Fibroblast of lung (primary cell): ENCODE measurements at places on chromosomes 13 and 19. TPM values are rescaled to one million over a fixed set of nuclear protein-coding genes. Genes with fewer than 3 reads are reported as not detected.
A peak's percentile ranks its signal among the peaks of the same experiment; 100 is the strongest.

Gene PRSS57
- not detected in 2 replicates for polyA plus RNA-seq

DNA sequence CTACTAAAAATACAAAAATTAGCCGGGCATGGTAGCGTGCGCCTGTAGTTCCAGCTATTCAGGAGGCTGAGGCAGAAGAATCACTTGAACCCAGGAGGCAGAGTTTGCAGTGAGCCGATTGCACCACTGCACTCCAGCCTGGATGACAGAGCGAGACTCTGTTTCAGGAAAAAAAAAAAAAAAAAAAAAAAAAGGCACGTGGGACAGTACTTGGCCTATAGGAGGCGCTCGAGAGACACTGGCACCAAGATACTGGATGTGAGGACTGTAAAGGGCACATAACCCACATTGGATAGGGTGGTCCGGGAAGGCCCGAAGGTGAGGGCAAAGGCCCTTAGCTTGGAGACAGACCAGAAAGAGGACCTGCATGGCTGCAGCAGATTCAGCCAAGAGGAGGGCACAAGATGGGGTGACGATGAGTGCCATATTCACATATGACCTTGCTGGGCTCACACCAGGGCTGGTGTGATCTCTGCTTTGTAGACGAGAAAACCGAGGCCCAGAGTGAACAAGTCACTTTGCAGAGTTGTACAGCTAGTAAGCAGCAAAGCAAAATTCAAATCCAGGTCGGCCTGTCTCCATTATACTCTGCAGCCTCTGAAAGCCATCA lies 89.4 kb downstream of the DPF1 start:
- peak; percentile 55 for DNase-seq
- H3K27me3 ChIP-seq, result no peaks in the 10 kb centered on the region
- H3K36me3 ChIP-seq, result no peaks in the 10 kb centered on the region
- H3K4me3 ChIP-seq, result no peak overlapping the region

DNA sequence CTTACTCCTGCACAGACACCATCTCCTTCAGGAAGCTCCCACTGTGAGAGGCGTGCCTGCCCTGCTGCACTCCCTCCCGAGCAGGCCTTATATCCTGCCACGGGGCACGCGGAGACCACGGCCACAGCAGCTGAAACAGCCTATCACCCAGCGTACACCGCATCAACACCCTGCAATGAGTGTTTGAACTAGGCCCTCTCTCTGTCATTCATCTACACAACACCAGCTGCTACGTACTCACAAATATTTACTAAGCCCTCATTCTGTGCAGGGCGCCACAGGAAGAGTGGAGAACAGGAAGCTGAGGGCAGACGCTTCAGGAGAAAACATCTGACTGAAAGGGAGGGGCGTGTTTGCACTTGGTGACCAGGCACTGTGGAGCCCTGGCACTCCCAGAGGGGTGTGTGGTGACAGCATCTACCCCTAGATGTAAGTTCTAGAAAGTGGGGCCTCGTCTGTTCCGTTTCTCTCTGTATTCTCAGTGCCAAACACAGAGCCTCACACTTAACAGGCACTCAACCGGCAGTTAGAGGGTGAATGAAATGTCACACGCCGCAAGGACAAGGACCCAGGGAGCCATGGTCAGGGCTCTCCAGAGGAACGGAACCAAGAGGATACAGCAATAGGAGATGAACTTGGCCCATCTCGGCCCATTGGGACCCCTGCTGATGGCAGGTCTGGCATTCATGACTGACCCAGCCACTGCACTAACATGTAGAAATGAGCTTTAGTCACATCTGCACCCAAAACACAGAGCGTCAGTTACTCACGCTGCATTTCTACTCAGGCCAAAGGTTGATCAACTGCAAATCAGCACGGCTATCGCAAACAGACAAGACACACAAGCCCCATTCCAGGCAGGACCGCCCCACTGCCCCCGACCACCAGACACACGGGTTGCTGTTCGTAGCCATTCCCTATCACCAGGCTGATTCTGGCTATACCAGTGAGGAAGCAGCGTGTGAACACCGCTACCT lies 15.7 kb downstream of the RANBP3 start:
- peak overlapping the region; percentile 49 for H3K27ac ChIP-seq

GRCh38 chr13:98175823-98176222 lies 1.2 kb downstream of the RNF113B start:
- no peaks in the 10 kb centered on the region for H3K36me3 ChIP-seq
- H3K4me3 ChIP-seq, result no peak overlapping the region
- H3K27ac ChIP-seq, result peak overlapping the region; percentile 16
- DNase-seq, result peak; percentile 15
- no peaks in the 10 kb centered on the region for H3K27me3 ChIP-seq

Gene CPB2
- not detected in 2 replicates for polyA plus RNA-seq

DNA sequence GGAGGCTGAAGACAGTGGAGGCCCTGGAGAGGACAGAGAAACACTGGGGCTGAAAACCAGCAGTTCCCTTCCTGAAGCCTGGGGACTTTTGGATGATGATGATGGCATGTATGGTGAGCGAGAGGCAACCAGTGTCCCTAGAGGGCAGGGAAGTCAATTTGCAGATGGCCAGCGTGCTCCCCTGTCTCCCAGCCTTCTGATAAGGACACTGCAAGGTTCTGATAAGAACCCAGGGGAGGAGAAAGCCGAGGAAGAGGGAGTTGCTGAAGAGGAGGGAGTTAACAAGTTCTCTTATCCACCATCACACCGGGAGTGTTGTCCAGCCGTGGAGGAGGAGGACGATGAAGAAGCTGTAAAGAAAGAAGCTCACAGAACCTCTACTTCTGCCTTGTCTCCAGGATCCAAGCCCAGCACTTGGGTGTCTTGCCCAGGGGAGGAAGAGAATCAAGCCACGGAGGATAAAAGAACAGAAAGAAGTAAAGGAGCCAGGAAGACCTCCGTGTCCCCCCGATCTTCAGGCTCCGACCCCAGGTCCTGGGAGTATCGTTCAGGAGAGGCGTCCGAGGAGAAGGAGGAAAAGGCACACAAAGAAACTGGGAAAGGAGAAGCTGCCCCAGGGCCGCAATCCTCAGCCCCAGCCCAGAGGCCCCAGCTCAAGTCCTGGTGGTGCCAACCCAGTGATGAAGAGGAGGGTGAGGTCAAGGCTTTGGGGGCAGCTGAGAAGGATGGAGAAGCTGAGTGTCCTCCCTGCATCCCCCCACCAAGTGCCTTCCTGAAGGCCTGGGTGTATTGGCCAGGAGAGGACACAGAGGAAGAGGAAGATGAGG lies 1.5 kb downstream of the PPP1R15A start:
- no peaks in the 10 kb centered on the region for H3K27me3 ChIP-seq
- peaks cover 22% of the 10 kb centered on the region for H3K36me3 ChIP-seq
- H3K4me3 ChIP-seq, result peak overlapping the region; percentile 99
- DNase-seq, result no peak

- peak; percentile 56 for DNase-seq
- no peak overlapping the region for H3K4me3 ChIP-seq
- no peaks in the 10 kb centered on the region for H3K36me3 ChIP-seq
Measured at GRCh38 chr19:48745208-48745995, 1.3 kb downstream of the IZUMO1 start.

Gene HTR2A
- 0.01 and 0.08 TPM in 2 replicates for polyA plus RNA-seq

DNA sequence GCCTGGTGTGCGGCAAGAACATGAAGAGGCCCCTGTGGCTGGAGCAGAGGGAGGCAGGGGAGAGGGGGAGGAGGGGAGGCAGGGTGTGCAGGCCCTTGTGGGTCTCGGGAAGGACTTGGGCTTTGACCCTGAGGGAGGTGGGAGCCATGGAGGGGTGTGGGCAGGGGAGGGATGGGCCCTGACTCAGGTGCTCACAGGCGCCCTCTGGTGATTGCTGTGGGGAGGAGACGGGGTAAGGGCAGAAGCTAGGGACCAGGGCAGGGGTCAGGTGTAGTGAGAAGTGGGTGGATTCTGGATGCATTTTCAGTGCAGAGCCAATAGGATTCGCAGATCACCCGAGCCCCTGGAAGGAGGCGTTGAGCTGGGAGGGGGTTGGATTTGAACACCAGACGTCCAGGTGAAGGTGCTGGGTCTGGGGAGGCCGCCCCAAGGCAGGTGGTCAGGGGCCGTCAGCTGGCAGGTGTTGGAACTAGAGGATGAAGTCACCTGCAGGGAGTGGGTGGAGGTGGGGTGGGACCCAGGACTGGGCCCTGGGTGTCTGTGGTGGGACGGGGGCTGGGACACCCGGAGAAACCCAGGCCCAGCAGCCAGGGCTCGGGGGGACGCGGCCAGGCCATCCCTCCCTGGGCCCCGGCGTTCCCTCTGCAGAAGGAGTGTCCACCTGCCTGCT lies 185.4 kb downstream of the KDM4B start:
- H3K36me3 ChIP-seq, result no peaks in the 10 kb centered on the region
- H3K4me1 ChIP-seq, result no peaks in the 10 kb centered on the region
- H3K4me3 ChIP-seq, result no peak overlapping the region
- no peak for DNase-seq
- H3K27ac ChIP-seq, result no peak overlapping the region
- no peaks in the 10 kb centered on the region for H3K27me3 ChIP-seq

DNA sequence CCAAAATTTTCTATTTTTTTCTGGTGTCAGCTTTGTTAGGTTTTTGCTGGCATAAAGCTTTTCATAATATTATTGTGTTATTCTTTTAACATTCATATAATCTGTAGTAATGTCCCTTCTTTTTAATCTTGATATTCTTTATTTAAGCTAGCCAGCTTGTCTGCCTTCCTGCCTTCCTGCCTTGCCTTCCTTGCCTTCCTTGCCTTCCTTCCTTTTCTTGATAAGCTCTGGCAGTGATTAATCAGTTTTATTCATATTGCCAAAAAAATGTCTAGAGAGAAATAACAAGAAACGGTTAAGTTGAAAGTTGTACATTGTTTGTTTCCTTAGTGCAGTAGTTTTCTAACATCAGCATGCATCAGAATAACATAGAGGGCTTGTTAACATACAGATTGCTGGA lies 257.5 kb downstream of the MAB21L1 start:
- no peak overlapping the region for H3K27ac ChIP-seq
- DNase-seq, result no peak
- H3K27me3 ChIP-seq, result no peaks in the 10 kb centered on the region
- H3K4me3 ChIP-seq, result no peak overlapping the region

DNA sequence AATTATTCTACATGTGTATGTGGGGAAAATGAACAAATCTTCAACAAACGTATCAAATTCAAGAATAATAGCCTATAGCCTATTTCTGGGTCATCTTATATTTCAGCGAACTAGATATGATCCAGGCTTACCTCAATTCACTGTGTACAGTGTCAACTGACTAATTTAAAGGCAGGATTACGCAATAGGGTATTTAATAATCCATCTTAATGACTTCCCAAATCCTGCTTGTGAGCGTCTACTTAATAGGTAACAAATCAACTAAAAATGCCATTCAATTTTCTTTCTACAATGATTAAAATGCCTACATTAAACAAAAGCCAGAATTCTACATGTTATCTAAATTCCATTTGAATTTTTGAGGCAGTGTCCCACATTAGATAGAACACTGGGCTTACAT lies 67.0 kb downstream of the USP12 start:
- H3K27me3 ChIP-seq, result no peaks in the 10 kb centered on the region
- H3K4me3 ChIP-seq, result no peak overlapping the region
- DNase-seq, result no peak
- no peaks in the 10 kb centered on the region for H3K4me1 ChIP-seq

DNA sequence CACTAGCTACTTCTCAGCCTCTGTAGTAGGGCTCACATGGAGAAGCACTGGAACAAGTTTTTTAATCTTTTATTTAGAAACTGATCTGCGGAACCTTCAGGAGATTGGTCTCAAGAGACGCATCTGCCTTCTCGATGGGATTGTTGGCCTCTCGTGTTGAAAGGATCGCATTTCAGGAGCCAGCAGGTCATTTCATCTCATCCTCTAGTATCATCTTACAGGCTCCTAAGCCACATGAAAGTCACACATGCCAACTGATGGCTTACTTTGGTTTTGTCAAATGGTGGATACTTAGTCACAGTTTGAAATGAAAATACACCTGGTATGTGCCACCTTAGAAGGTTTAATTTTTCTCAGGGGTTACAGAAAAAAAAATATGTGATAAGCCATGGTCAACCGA lies 1703.6 kb downstream of the EFNB2 start:
- no peaks in the 10 kb centered on the region for H3K27me3 ChIP-seq
- no peak for DNase-seq
- no peak overlapping the region for H3K4me3 ChIP-seq

Gene CEACAM3
- not detected in 2 replicates for polyA plus RNA-seq

DNA sequence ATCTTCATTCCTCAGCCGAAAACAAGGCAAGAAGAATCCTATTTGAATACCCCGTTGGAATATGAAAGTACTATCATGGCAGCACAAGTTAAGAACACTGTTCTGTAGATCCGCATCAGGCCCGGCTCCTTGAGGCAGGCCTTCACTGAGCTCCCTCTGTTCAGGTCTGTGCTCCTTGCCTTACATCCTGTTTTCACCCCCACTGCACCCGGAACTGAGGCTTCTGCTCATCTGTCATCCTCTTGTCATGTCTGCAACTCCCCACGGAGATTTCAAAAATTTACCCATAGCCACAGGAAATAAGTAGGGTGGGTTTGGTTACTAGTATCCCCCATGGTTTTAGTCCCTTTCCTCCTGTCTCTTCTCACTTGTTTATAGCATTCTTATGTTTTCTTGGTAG lies 861.9 kb downstream of the GPC5 start:
- no peaks in the 10 kb centered on the region for H3K27me3 ChIP-seq
- no peak overlapping the region for H3K4me3 ChIP-seq
- H3K27ac ChIP-seq, result no peak overlapping the region
- H3K4me1 ChIP-seq, result no peaks in the 10 kb centered on the region
- DNase-seq, result no peak

Gene CYTH2
- polyA plus RNA-seq, result 18.6 and 26.6 TPM in 2 replicates

Gene LILRB2
- polyA plus RNA-seq, result not detected in 2 replicates

Gene FAM216B
- not detected in 2 replicates for polyA plus RNA-seq

DNA sequence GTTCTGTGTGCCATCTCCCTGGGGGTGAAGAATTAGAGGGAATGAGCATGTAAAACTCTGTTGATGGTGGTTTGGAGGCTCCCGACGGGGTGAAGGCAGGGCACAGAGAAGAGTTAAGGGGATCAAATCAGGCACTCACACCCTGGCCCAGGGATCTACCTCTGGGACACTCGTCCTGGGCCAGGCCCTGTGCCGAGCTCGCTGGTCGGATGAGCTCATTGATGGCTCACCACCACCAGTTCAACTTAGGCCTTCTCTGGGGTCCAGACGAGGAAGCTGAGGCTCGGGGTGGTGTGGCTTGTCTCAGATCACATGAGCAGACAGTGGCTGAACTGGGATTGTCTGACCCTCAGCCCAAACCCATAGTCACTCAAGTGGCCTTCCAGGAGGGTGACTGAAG lies 1.6 kb downstream of the NACC1 start:
- peak overlapping the region; percentile 89 for H3K4me3 ChIP-seq
- peaks cover 16% of the 10 kb centered on the region for H3K4me1 ChIP-seq
- H3K36me3 ChIP-seq, result peaks cover 4% of the 10 kb centered on the region

GRCh38 chr19:55242517-55242916 lies 14.0 kb upstream of the TMEM86B start:
- H3K27me3 ChIP-seq, result no peaks in the 10 kb centered on the region
- no peak overlapping the region for H3K27ac ChIP-seq
- no peak for DNase-seq
- H3K4me3 ChIP-seq, result no peak overlapping the region
- H3K36me3 ChIP-seq, result peaks cover 39% of the 10 kb centered on the region
- H3K4me1 ChIP-seq, result no peaks in the 10 kb centered on the region

Gene SHC2
- polyA plus RNA-seq, result 0.02 and 0.28 TPM in 2 replicates
